Posterior vena cava (tissue), 2 donors: ENCODE measurements at places on chromosomes 1 and 21.

DNA sequence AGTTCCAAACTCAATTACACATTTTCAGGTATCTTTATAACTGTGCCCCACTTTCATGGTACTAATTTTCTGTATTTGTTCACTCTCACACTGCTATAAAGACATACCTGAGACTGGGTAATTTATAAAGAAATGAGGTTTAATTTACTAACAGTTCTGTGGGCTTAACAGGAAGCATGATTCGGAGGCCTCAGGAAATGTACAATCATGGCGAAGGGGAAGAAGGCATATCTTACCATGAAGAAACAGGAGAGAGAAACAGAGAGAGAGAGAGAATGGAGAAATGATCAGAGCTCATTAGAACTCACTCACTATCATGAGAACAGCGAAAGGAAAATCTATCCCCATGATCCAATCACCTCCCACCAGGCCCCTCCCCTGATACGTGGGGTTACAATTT, 874.1 kb upstream of the B3GALT2 start:
- no peak for DNase-seq

- no peak for DNase-seq
Measured at GRCh38 chr21:45284456-45284741, 3.3 kb downstream of the POFUT2 start.

- DNase-seq, result no peak
Measured at GRCh38 chr21:42526379-42526727, 12.7 kb downstream of the SLC37A1 start.

DNA sequence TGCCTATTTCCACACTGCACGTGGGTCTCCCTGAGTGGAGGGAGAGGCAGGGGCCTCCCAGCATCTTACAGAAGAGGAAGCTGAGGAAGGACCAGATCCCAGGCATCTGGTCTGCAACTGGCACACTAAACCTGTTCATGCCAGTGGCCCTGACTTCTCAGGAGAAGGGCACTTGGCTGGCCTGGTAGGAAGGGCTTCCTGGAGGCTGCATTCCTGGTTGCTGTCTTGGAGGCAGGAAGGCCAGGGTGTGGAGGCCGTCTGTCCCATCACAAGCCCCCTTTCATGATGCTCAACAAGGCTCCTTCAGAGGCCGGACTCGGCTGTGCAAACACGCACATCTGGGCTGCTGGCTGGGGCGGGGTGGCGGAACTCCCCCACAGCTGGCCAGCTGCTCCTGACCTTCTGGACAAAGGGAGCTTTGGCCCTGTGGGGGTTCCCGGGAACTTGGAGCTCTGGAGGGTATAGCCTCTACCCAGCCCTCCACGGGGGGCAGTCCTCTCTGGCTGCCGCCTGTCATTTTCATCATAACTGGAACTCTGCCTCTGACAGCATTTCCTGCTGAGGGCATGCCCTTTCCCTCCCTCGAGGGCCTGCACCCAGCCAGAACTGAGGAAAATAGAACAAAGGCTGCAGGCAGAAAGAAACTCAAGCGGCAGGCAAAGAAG, 39.2 kb upstream of the POU3F1 start:
- DNase-seq, result peak; percentile 73

DNA sequence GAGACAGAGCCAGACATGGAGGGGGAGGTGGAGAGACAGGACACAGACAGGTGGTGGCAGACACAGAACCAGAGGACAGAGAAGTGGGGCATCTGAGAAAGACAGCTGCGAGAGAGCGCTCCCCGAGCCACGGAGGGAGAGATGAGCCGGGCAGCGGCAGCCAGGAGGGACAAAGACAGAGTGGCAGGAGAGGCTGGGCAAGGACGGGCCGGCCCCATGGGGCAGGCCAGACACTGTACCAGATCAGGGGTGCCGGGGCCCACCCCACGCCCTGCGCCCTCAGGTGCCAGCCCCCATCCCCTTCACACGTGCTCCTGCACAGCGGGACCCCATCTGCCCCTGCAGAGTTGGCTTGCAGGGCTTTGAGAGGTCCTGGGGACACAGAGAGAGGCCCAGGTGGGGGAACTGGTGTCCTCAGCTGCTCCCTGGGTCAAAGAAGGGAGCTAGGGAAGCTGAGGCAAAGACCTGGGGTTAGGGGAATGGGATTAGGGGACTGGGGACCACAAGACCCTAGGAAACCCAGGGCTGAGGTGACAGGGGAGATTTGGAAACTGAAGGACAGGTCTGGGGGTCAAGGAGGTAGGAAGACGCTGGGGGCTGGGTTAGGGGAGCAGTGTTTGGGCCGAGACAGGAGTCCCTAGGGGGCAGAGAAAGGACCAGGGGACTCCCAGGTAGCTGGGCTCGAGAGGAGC, 643 bp downstream of the FNDC5 start:
- DNase-seq, result no peak

- DNase-seq, result no peak
Measured at GRCh38 chr1:76274302-76274701, 199.8 kb downstream of the ST6GALNAC3 start.

DNA sequence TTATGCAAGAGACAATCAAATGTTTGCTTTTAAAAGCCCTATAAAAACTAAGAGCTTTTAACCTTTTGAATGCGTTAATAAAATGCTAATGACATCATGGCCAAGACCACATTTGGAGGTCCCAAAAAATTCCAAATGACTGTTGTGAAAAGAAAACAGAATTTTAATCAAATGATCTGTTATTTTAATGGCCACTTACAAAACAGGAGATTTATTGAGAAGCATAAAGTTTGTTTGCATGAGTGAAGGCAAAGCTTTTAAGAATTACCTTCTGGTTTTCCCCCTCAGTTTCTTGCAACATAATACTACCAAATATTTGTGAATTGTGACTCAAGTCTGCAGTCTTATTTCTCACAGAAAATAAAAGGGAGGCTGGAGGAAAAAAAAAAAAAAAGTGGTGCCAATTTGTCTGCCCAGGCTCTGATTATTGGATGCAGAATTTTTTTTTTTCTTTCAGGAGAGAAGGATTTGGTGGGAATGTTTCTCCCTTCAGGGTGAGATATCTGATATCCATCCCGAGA, 60.7 kb downstream of the GORAB start:
- no peak for DNase-seq

- no peak for DNase-seq
Measured at GRCh38 chr1:45282351-45282750, 44.3 kb upstream of the HPDL start.

DNA sequence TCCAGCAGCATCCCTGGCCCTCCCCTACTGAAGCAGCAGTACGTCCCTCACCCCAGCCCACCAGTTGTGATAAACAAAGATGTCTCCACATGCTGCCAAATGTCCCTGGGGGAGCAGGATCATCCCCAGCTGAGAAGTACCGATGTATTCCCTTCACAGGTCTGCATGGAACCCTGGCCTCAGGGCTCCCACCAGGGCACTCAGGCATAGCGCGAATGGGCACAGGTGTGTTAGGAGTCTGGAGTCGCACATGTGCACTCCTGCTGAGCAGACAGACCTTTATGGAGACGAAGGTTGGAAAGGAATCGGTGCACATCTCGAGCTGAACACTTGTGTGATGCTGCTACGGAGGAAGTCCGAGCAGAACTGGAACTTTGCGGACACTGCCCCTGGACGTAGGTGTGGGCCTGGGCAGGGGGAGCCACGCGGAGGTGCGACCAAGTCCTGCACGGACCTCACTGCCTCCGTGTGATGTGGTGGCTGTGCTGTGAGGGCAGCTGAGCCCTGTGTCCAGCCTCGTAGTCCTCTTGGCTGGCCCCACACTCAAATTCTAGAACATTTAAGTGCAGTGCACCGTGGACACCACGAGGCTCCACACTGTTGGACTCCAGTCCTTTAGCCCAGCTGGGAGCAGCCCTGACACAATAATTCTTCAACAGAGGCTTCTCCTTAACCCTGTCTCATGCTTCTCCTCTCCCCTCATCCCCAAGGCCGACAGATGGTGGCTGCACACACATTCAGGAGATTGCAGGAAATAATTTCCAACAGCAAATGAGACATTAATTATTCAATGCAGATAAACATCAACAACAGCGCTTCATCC, 43.4 kb downstream of the RSPH1 start:
- DNase-seq, result no peak

DNA sequence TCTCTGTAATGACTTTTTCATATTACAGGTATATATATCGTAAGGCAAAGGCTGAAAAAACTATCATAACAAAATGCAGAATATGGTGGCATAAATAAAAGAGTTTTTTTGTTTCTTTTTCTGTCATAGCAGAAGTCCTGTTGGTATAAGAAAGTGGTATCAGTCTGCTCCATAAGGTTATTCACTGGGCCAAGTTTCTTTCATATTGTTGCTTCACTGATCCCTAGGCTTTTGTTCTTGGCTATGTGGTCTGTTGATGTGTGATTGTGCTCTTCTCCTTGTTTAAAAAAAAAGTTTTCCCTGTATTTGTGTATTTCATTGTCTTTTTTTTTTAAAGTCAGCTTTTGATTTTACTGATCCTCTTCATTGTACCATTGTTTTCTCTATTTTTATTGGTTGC, 26.0 kb downstream of the PTBP2 start:
- no peak for DNase-seq

GRCh38 chr1:153663211-153663610, 4.7 kb downstream of the SNAPIN start:
- no peak for DNase-seq

DNA sequence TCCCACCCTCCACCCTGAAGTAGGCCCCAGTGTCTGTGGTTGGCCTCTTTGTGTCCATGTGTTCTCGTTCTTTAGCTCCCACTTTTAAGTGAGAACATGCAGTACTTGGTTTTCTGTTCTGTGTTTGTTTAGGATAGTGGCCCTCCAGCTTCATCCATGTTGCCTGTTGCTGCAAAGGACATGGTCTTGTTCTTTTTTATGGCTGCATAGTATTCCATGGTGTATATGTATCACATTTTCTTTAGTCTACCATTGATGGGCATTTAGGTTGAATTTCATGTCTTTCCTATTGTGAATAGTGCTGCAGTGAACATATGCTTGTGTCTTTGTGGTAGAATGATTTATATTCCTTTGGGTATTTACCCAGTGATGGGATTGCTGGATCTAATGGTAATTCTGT, 6.1 kb downstream of the HIPK1 start:
- DNase-seq, result no peak

DNA sequence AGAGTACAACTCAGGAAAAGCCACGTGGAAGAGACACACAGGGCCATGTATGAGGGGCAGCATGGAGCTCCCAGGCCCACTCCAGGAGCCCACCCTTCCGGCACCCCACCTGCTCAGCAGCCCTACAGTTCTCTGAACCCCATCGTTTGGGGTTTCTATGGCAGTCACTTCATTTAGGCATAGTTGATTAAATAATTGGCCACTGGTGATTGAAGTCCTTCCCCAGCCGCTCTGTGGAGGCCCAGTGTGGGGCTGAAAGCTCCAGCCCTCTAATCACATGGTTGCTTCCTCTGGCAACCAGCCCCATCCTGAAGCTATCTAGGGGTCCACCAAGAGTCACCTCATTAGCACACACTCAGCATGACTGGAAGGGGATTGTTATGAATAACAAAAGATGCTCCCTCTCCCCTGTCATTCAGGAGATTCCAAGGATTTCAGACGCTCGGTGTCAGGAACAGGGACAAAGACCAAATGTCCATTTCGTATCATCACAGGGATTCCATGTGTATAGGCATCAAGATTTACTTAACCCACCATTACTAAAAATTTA, 12.2 kb upstream of the S100A7A start:
- DNase-seq, result no peak

GRCh38 chr1:26459573-26460031, 12.6 kb upstream of the HMGN2 start:
- no peak for DNase-seq

DNA sequence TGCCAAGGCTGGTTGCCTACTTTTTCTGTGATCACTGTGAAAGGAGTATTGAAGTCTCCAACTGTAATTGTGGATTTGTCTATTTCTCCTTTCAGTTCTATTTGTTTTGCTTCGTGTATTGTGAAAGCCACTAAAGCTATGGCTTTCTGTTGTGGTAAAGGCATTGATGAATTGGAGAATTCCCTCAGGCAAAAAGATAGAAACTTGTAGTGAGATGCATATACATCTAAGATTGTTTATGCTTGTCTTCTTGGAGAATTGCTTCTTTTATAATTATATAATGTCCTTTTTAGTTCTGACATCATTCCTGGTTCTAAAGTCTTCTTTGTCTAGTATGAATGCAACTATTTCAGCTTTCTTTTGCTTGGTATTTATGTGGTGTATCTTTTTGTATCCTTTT, 36.8 kb downstream of the SWT1 start:
- no peak for DNase-seq

DNA sequence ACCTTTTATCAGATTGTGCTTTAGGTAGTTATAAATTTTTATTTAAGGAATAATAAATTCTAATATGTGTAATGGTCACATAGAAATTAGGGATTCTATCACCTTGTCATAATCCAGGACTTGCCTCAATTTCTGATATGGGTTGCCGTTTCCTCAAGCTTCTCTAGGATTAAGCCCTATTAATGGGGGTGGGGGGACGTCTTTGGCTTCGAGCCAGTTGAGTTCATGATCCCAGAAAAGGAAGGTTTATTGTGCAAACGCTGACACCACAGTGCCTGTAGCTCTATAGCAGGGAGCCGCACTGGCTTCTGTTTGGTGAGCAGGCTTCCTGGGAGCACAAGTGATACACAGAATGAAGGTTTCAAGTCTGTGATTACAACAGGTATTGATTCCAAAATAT, 22.0 kb upstream of the VAMP3 start:
- no peak for DNase-seq

DNA sequence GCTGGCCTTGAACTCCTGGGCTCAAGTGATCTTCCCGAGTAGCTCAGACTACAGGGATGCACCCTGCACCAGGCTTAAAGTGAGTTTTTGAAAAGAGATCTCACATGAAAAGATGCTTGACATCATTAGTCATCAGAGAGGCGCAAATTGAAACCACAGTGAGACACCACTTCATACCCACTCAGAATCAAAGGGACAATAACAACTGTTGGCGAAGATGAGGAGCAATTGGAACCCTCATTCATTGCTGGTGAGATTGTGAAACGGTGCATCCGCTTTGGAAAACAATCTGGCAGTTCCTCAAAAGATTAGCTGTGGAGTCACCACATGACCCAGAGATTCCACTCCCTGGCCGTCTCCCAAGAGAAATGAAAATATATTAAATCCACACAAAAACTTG, 122.3 kb downstream of the PGBD5 start:
- no peak for DNase-seq
